ENCODE measurements at places on chromosomes 1 and 21. TPM values are rescaled to one million over a fixed set of nuclear protein-coding genes. Genes with fewer than 3 reads are reported as not detected.

- no peak for DNase-seq
Measured at GRCh38 chr1:154553056-154554030, 5.1 kb downstream of the UBE2Q1 start.

- DNase-seq: no peak
Measured at GRCh38 chr21:38965910-38966504, 160.3 kb downstream of the ETS2 start.

DNA sequence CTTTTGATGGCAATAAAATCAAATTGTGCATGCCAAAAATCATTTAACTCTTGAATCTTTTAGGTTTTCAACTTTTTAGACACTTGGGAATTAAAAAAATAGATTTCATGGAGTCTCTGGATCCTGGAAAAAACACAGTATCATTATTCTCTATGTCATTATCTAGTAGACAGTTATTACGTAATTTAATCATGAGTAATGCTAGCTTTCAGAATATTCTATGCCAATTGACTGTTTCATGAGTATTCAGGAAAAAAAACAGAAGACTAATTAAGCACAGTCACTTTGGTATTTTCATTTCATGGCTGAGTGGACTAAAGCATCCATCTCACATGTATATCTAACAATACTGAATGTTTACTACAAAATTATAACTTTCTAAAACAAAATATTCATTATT is 44.0 kb downstream of the ODF2L start:
- no peak for DNase-seq

FCGR1A gene
- total RNA-seq: not detected

- DNase-seq: no peak
Measured at GRCh38 chr1:181139631-181140061, 51.1 kb downstream of the IER5 start.

GRCh38 chr1:113929750-113930498 is 800 bp downstream of the HIPK1 start:
- no peak for DNase-seq

- peak; percentile 24 for DNase-seq
Measured at GRCh38 chr1:48471691-48472576, at the start of gene SPATA6. Gene SPATA6, minus strand, starts transcription at chr1:48472204. Its CDS starts 196 bp downstream, at chr1:48472008.

CELA3A gene
- 9.0 TPM for total RNA-seq

SLC2A5 gene
- total RNA-seq: 32.3 TPM

- no peak for DNase-seq
Measured at GRCh38 chr1:183648042-183648441, 5.1 kb downstream of the APOBEC4 start.

DNA sequence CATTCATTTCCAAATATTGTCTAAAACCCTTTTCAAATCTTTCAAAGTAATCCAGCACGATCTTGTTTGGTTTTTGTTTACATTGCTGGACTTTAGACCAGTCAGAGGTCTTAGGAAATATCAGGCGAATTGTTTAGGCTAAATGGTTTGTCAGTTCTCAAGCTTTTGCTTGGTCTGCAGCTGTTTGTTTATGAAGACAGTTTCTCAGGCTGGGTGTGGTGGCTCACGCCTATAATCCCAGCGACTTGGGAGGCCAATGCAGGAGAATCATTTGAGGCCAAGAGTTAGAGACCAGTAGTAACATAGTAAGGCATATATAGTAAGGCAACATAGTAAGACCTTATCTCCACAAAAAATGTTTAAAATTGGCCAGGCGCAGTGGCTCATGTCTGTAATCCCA is 77.5 kb downstream of the DNTTIP2 start:
- DNase-seq: no peak

GRCh38 chr1:91768786-91769725 is 116.9 kb downstream of the TGFBR3 start:
- DNase-seq: no peak

- no peak for DNase-seq
Measured at GRCh38 chr1:232624546-232625281, 5.2 kb downstream of the SIPA1L2 start.

PTAFR gene
- total RNA-seq: 25.5 TPM

DNA sequence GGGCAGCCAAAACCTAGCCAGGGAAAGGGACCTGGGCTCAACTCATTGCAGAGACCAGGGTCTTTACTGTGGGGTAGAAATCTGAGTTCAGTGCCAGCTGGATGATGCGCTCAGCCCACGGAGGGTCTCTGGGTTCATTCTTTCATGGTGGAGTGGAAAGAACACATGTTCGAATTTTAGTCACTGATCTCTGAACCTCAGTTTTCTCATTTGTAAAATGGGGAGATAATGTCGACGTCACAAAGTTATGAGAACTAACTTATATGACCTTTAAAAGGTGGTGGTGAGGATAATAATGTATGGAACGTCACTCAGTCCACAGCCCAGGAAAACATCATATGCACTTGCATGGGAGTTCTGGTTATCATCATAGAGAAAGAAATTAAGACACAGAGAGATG is 1.2 kb upstream of the TAL1 start:
- no peak for DNase-seq

LRP8 gene
- total RNA-seq: 25.5 TPM

DNA sequence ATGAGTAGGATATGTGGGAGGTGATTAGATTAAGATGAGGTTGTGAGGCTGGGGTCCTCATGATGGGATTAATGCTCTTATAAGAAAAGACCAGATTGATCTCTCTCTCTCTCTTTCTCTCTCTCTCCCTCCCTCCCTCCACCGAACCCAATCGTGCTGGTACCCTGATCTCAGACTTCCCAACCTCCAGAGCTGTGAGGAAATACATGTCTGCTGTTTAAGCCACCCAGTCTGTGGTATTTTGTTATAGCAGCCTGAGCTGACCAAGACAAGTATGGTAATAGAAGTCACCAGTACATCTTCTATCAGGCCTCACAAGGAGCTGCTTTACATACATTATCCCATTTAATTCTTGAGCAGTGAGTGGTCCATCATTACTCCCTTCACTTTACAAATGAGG is 149.8 kb downstream of the RUNX1 start:
- no peak for DNase-seq

DNA sequence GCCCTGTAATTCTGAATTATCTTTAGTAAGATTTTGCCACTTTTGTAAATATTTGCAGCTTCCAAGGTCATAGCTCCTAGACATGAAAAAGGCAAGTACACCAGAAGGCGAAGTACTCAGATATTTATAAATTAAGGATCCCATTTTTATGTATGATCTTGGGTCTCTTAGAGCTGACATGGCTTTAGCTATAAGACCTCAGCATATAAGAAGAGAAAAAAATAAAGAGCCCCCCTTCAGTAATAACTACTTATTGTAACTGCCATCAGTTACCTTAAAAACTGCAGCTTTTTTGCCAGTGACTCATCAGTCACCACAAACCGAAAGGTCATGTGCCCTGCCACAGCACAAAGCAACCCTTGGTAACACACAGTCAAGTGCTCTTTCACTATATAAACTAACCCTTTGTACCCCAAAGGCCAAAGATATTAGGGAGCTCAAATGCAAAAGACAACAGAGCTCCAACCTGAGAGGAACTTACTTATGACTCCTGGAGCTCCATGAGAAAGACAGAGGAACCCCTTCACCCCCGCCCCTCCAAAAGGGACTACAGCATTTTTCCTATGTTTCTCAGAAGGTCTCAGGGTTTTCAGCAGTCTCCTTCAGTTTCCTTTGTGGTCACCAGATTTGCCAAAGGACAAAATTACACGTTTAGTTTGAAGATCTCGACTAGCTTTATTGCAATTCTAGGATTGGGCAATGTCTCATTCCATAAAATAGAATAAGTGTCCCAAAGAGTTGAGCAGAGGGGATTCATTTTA is 219.8 kb upstream of the DUSP10 start:
- peak; percentile 55 for DNase-seq

NAXE gene
- total RNA-seq: 77.0 TPM

DNA sequence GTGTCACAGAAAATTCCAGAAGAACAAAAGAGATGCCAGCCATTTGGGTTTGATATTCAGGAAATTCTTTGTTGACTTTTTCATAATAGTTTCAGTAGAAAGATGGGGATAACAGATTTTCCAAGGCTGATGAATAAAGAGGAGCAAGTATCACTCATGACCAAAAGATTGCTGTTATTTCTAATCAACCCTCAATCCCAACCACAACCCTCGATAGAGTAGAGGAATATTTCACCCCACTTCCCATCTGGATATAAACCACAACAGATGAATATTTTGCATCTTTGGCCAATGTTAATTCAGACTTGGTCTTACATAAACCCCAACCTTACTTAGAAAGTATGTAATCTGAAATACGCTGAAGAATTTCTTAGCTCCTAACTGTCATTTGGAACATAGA is 232.4 kb downstream of the SEC16B start:
- DNase-seq: no peak

CHRM3 gene
- total RNA-seq: not detected

DNA sequence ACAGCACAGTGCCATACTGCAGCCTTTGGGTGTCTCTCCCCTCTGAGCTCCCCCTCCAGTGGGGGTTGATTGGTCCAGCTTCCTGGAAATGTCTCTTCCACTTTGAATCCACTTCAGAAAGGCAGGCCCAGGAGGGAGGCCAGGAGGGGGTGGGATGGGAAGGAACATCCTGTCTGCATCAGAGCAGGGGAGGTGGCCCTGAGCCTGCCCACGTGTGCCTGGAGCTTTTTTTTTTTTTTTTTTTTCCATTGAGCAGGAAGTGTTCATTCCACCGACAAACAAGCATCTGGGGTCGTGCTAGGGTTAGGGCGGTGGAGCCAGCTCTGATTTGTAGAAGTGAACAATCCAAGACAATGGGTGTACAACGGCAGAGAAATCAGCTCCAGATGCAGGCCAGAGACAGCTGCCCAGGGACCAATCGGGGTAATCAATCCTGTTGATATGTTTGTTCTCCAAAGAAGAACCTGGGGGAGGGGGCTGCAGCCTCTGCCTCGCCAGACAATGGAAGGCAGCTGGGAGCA is 93.3 kb downstream of the SSBP3 start:
- DNase-seq: no peak

HSD17B7 gene
- 27.0 TPM for total RNA-seq

DNA sequence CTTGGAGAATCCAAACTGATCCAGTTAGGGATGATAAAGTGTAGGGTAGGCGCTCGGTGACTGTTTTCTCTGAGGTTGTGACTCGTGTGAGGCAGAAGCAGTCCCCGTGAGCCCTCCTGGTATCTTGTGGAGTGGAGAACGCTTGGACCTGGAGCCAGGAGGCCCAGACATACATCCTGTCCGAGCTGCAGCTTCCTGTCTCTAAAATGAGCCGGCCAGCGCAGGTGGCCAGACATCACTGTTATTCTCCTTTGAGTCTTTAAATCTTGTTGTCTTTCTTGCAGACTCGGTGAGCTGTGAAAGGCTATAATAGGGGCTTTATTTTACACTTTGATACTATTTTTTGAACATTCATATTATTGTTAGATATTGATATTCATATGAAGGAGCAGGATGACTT is 12.3 kb downstream of the PCSK9 start:
- DNase-seq: no peak

GRCh38 chr21:32918478-32919120 is 107.1 kb upstream of the OLIG2 start:
- DNase-seq: no peak

GRCh38 chr1:114107474-114108435 is 45.9 kb downstream of the SYT6 start:
- no peak for DNase-seq

SH2D5 gene
- total RNA-seq: 0.56 TPM

- no peak for DNase-seq
Measured at GRCh38 chr1:210237479-210237878, 4.9 kb downstream of the SERTAD4 start.

Measured in GM12878 (cell line).